Activated T-helper 17 cell treated with anti-CD3 and anti-CD28 coated beads, Interleukin-2, amount 50 U/mL, for 72 hours (primary cell): ENCODE measurements at places on chromosomes 3 and 15. TPM values are rescaled to one million over a fixed set of nuclear protein-coding genes. Genes with fewer than 3 reads are reported as not detected.

TIPIN gene
- total RNA-seq: 37.9 TPM

SLC12A1 gene
- total RNA-seq: not detected

NOX5 gene
- not detected for total RNA-seq

CACNA2D3 gene
- not detected for total RNA-seq

PARP15 gene
- total RNA-seq: 17.6 TPM

ERICH6 gene
- not detected for total RNA-seq

CLDN16 gene
- total RNA-seq: not detected

DNA sequence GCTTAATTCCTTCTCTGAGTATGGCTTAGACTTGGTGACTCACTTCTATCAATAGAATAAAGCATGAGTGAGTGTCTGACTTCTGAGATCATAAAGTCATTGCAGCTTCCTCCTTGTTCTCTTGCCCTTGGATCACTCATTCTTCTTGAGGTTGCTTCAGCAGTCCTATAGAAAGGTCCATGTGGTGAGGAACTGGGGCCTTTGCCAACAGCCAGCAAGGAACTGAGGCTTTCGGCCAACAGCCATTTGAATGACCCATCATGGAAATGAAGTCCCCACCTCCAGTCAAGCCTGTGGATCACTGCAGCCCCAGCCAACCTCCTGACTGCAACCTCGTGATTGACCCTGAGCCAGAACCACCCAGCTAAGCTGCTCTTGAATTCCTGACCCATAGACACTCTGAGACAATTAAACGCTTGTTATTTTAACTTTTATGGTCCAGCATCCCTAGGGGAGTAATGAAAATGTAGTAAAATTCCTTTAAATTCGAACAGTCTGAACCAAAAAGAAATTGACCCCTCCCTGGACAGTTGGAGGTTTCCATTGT lies 84.5 kb downstream of the WDR76 start:
- no peak for ATAC-seq

DNA sequence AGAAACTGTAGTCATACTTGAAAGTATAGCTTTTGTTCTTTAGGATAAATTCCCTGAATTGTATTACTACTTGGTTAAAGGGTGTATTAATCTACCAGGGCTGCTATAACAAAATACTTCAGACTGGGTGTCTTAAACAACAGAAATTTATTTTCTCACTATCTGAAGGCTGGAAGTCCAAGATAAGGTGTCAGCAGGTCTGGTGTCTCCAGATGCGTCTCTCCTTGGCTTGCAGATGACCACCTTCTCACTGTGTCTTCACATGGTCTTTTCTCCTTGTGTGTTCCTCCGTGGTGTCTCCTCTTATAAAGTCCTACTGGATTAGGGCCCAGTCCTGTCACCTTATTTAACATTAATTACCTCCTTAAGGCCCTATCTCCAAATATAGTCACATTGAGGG lies 33.7 kb downstream of the MED12L start:
- ATAC-seq: no peak

GRCh38 chr3:122104515-122105194 lies 49.5 kb downstream of the CD86 start:
- peak; percentile 37 for ATAC-seq

- no peak for ATAC-seq
Measured at GRCh38 chr3:173957646-173958045, 560.1 kb downstream of the NLGN1 start.

DNA sequence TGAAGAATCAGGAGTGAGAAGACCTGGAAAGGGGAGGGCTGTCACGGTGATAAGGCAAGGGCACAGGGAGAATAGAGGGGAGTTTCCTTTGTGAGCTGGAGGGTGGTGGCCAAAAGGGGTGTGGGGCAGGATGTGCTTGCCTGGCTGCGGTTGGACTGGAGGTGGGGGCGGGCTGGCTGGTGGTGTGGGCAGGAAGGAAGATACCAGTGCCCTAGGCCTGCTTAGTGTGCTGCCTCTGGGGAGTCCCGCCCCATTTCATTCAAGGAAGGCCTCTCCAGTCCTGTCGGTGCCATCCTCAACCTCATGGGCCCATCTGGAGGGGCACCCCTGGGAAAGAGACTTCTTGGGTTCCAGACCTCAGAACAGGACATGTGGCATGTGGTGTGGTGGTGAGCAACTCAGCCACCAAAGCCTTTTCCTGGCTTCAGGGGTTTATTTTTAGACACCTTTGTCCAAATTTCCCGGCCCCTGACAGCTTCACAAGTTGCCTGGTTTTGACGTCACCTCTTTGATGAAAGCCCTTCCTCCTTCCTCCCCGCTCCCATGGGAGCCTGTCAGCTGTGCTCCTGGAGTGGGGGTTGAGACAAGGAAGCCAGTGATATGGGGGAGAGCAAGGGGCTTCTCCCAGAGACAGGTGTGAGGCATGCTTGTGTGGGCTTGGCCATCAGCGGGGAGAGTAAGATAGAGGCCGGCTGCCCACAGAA lies 15.6 kb downstream of the TEX264 start:
- peak; percentile 91 for ATAC-seq

- ATAC-seq: peak; percentile 50
Measured at GRCh38 chr15:55319537-55320237, 665 bp downstream of the PIGB start.

DNA sequence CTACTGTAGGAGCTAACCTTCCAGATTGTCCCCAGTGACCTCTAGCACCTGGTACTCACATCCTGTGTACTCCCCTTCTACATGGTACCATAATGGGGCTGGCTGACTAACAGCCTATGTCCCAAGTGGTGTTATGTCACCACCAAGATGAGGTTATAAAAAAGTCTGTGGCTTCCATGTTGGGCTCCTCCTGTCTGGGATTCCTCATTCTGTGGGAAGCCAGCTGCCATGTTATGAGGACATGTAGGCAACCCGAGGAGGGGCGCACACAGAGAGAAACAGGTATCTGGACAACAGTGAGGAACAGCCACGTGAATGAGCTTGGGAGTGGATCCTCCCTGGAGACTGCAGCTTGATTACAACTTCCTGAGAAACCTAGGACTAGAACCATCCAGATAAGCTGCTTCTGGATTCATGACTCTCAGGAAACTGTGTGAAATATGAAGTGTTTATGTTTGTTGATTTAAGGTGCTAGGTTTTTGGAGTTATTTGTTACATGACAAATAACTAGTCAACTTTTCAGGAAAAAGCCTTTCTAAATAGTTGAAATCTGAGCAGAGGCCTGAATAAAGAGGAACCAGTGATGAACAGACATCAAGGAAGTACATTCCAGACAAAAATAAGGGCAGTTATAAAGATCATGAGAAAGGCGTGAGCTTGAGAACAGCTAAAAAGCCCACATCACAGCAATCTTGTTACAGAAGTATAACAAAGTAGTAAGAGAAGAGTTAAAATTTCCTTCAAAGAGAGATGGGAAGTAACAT lies 21.7 kb downstream of the GOLIM4 start:
- no peak for ATAC-seq

DNA sequence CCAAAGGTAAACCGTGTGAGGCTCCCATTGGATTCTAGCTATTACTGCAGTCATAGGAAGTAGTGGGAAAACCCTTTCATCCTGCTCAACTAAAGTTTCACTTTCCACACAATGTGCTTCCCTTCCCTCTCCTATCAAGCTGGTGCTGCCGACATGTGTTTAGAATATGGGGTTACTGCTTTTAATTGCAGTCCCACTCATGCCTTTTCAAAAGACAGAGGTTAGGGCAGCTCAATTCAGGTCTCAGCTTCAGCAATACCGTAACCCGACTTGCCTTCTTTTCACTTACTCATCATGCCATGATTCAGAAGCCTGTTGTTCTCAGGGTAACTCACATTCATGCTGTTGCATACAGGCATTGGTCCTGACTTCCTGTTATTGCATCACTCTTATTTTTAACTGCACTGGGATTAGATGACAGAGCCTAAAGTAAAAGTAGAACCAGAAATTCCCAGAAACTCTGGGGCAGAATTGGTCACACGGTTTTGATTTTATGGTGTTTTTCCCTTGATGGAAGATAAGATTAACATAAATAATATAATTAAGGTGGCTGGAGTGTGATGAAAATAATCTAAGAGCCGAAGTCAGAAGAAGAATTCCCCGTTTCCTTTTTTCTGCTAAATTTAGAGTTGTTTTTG lies 45.7 kb downstream of the C2CD4B start:
- ATAC-seq: peak; percentile 88

- ATAC-seq: peak; percentile 19
Measured at GRCh38 chr3:75768303-75769017, 16.9 kb downstream of the ZNF717 start.

DNA sequence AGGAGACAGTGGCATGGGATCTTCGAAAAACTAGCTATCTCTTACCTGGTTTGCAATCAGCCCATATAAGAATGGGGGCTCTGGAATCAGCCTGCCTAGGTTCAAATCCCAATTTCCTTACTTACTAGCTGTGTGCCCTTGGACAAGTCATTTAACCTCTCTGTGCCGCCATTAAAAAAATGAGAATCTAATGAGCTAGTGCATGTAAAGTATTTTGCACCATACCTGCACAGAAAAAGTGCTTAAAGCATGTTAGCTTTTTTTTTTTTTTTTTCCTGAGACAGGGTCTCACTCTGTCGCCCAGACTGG lies 181.8 kb downstream of the SHQ1 start:
- no peak for ATAC-seq

DNA sequence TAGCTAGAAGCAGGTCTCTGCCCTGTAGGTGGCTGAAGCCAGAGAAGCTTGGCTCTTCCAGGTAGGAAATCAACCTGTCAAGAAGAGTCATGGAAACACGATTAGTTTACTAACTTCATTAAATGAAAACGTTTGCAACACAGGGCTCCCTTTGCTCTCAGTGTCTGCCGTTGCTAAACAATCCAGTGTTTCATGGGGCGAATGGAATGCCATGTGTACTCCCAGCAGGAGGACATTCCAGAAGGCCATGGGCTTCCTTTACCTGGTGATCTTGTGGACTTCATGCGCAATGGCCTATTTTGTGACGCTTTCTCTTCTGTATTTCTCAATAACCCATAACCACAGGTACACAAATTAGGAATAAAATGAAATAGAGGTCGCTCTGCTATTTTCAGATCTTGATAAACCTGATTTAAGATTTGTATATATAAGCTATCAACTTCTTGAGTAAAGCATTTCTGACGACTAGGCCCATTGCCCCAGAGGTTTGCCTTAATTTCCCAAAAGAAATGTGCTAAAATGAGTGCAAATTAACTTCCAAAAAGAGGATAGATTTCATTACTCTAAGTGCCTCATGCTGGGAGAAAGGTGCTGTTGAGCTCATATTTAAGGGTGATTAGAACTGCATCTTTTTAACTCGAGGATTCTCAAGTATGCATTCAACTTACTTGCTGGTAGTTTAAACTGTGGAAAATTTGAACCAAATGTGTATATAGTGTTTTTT lies 171.0 kb downstream of the EPHA3 start:
- ATAC-seq: no peak

DNA sequence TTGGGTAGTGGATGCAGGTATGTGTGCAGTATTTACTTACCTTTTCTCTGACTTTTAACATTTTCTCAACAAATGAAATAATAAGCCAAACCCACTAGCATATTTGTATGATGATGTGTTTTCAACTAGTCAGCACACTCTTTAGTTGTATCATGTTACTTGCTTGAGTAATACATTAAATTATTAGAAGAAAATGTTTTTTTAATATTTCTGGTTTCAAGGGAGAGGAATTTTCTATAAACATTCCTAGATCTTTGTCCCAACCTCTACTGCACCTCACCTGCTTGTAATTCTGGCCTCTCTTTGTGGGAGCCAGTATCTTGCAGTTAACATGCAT lies 161.8 kb upstream of the CBLB start:
- no peak for ATAC-seq

DNA sequence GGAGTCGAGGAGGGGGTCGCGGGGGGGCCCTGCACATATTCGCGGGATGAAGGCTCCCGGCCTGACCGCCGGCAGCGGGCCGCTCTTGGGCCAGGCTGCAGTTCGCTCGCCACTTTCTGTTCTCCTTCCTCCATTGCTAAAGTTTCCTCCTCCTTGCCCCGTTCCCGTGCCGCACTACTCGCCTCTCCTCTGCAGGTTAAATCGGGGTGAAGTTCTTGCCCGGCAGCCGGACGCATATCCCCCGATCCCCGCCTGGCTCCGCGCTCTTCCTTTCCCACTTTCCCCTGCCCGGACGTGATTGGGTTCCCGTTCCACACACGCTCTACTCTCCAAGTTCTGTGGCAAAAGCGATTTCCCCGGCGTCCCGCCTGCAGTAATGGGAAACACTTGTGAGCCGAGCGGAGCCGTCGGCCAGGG lies 556 bp downstream of the CRYBG3 start:
- peak; percentile 25 for ATAC-seq

DNA sequence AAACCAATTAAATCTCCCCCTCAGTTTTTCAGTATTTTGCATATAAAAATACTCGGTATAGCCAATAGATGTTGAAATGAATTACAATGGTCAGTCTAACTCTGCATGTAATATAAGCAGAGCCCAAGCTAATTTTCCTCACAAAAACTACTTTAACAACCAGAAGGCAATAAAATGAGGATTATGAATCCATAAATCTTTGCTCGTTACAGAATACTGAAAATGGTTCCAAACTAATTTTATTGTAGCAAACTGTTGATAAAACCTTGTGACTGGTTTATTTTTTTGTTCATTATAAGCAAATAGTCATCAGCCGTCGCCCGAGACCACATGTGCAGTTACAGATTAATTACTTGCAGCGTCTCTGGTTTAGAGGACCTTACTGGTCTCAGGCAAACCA lies 183.2 kb downstream of the SSR3 start:
- no peak for ATAC-seq

GRCh38 chr3:123169492-123169929 lies 32.2 kb upstream of the SEC22A start:
- no peak for ATAC-seq

DNA sequence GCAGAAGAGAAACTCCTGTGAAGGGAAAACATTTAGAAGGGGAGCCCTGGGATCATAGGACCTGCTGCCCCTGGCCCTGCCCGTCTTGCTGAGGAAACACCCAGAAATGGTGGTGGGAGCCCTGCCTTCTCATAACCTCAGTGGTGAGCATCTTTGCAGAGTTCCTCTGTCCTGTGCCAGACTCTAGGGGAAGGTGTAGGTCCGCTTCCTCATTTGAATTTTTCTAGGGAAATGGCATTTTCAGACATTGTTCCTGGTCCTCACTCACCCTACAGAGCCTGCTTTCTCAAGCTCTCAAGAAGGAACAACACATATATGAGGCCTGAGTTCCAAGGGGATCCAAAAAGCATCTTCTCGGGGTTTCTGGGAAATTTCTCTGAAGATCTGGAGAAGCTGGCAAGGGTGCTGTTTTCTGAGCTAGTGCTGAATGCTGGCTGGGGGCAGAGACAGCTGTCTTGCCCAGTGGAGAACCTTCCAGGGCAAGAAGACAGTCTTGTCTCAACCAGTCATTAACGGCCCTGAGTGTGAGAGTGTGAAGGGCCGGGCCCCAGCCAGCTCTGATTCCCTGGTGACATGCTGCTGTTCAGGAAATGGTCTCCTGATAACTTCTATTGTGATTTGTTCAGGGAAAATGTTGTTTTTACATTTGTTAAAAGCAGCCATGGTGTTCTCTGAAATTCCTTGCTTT lies 283.1 kb upstream of the LRRFIP2 start:
- ATAC-seq: no peak

- no peak for ATAC-seq
Measured at GRCh38 chr15:97014001-97014400, 683.5 kb downstream of the NR2F2 start.

DNA sequence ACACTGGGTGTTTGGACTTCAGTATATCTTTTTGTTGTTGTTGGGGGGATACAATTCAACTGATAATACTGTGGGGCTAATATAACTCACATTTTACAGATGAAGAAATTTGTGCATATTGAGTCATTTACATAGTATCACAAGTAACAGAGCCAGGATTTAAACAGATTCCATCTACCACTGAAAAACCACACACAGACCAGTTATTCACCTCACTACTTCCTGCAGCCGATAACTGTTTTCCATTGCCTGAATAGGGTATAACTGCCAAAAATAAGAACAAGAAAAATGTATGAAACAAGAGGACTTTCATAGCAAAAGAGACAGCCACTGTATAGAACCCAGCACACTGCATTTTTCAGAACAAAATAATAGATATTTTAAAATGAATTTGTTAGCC lies 215.8 kb upstream of the CNTN6 start:
- no peak for ATAC-seq
